ENCODE measurements at places on chromosomes 13 and 19.

DNA sequence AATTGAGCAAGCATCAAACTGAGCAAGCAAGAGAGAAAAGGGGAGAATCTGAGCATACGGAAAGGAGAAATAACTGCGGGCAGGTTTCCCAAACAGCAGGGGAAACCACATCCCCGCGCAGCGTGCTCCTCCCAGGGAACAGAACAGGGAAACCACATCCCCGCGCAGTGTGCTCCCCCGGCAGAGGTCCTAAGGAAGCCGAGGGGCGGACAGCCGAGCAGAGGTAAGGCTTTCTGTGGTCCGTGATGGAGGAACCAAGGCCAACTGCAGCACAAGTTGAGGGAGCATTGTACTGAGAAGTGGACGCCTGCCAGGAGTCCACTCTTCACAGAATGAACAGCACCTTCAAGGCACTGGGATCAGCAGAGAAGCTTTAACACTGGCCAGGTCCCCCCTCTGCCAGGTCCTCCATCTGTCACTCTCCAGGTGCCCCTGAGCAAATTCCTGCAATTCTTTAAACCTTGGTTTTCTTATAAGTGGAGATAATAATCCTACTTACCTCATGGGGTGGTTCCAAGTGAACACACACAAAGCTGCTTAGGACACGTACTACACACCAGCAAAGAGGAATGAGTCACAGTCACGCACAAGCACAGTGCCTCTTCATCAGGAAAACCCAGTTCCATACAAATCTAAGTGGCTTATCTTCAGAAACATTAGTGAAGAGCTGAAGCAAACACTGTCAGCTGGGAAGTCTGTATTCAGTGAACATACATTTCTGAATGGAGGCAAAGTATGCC, 23.0 kb upstream of the LAMP1 start:
- peak; percentile 43 for DNase-seq

DNA sequence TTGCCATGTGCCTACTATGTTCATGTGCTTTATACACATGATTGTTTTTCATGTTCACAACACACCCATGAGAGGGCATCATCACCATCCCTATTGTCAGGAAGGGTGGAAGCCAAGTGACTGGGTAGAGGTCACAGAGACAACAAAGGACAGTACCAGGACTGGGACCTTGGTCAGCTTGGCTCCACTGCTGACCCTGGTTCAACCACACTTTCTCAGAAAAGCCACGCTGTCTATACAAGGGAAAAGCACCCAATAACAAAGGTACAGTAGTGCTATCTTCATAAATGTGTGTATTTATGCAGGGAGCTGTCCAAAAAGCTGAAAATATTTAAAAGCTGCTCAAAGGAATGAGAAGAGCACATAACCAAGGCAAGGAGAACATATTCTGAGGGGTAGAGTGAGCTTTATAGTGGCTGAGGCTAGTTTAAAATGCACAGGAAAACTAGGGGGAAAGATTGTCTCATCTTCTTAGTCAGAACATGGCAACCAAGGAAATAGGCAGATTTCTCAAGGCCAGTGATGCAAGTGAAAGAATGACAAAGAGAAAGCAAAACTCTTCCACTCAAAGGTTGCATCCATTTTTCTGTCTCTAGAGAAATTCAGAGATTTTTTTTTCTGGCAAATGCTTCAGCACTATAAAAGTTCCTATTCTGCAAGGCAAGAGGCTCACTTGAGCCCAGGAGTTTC, 415.0 kb downstream of the FOXO1 start:
- peak; percentile 37 for DNase-seq

GRCh38 chr19:15634105-15634504, 6.6 kb upstream of the CYP4F3 start:
- DNase-seq = no peak

DNA sequence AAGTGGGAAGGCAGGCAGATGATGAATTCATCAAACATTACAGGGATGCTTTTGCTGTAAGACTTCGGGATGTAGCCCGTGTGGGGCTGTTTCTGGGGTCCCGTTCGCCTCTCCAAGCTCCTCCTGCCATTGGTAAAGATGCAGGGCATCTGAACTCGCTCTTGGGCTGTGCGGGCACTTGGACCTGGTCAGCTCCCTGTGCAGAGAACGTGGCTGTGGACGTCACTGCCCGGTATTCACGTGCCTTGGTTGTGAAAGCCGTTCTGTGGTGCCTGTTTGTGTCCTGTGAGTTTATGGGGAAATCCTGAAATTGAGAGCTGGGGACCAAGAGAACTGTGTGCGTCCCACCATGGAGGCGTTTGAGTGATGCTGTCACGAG, 5.4 kb downstream of the TFDP1 start:
- no peak for DNase-seq

GRCh38 chr19:55368701-55369563, 1.3 kb downstream of the IL11 start:
- peak; percentile 87 for DNase-seq

DNA sequence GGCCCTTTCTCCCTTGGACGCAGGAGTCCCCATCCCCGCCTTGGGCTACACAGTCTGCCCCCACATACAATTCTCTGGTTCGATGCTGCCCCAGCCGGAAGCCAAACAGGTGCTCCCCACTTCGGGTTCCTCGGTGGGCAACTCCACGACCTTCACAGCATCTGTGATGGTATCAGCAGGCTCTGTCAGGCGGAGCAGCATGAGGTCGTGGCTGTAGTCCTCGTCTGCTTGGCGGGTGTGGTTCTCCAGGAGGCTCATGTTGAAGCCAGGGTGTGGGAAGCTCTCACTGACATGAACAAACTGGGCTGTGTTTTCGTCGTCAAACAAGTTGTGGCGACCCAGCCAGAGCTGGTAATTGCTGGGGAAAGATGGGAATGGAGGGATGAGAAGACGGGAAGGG, 3.5 kb downstream of the KLK1 start:
- no peak for DNase-seq

- DNase-seq = peak; percentile 50
Measured at GRCh38 chr19:42606660-42607351, 12.1 kb upstream of the CEACAM8 start.

DNA sequence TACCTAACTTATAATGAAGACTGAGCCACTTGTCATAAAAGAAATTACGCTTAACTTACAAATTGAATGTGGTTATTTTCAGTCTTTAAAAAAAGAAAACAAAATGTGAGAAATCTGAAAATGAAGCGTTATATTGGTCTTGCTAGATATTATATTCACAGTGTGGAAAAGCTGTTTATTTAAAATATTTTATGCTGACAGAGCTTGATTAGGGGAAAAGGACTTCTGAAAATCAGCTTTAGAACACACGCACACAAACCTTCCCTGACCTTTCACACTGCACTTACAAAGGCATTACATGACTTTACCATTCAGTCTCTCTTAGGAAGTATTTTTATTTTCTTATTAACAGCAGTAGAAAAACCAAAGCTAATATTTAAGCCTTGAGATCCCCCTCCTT, 461.5 kb downstream of the DIAPH3 start:
- no peak for DNase-seq

- no peak for DNase-seq
Measured at GRCh38 chr13:19561585-19561984, 253 bp upstream of the TPTE2 start.

DNA sequence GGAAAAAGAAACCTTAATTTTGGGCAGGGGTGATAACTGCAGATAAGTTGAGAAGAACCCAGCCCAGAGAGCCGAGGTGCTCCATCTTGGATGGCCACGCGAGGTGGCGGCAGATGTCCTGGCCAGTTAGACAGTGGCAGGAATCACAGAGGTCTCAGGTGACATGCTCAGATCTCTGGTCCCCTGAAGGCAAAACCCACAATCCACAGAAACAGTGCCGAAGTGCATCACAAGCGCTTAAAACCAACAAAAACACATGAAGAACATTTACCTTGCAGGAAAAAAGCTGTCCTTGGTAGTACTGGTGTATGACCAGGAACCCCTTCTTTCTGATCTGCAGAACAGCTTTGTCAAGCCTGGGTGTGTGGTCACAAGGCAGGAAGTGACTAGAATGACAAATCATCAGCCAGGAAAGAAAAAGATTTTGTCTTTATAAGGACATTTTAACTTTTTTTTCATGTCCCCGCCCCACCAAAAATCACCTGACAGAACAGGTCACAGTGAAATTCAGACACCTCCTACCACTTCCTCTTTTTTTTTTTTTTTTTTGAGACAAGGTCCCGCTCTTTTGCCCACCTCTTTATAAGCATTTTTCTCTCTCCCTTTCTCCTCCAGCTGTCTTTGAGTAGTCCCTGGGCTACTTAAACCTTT, at the start of gene LCP1:
TSS of gene LCP1 (minus strand) at position 338 of the 651 bp plus-strand sequence. CDS start 22,515 bp downstream, outside the sequence.
- DNase-seq = no peak

DNA sequence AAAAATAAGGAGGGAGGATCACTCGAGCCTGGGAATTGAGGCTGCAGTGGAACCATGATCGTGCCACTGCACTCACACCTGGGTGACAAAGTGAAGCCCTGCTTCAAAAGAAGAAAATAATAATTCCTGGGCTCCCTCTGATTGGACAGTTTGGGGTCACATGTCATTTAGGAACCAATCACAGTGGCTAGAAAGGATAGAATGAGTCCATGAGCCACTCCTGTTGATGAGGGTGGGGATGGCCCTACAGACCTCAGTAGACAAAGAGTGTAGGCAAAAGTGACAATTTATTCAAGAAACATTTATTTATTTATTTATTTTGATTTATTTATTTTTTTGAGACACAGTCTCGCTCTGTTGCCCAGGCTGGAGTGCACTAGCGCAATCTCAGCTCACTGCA, 26.8 kb upstream of the ADGRE5 start:
- no peak for DNase-seq

GRCh38 chr19:4264812-4265211, 14.3 kb upstream of the SHD start:
- DNase-seq = no peak

DNA sequence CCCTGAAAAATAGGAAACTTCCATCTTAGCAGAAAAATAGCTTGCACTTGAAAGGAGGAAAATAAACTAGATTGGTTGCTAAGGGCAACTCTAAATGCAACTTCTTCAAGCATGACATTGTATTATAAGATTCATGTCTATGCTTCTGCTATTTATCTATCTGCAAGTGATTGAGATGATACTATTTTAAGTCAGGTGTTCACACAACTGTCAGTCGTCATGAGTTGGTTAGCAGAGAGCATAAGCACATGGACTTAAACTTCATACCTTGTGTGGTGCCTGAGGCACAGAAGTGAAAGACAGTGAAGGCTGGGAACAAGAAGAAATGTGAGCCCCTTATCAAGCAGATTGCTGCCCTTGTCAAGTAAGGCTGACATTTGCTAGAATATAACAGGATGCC, 82.9 kb downstream of the SLITRK5 start:
- DNase-seq = no peak

GRCh38 chr19:39595950-39596349, 6.4 kb upstream of the LGALS13 start:
- DNase-seq = no peak

GRCh38 chr19:7010722-7011593, 10.3 kb downstream of the MBD3L2B start:
- DNase-seq = no peak

DNA sequence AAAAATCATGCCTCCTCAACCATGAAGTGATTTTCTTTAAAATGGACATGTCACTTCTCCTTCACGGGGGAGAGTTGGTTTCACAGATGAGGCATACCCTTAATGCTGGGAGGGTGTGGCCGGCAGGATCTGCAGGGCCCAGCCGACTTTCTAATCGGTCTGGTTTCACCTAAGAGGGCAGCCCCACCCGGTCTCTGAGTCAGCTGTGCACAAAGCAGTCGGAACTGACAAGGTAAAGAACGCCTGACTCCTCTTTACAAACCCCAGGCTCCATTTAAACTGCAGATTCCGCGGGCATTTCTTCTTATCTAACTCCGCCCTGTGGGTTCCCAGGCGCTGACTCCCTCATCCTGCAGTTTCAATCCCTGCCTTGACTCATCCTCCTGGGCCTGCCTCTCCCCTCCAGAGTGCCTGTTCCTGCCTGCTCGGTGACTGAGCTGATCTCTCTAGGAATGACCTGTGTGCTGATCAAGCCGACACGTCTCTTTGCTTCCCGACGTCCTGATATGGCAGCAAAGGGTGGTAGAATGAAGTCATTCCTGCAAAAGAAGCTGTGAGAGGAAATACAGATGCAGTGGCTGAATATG, 63.4 kb downstream of the EFNB2 start:
- peak; percentile 99 for DNase-seq

GRCh38 chr13:74569251-74569650, 435.0 kb upstream of the KLF12 start:
- DNase-seq = no peak

Measured in NCI-H226 (cell line).